NCI-H146 (cell line): ENCODE measurements at places on chromosomes 5 and 9.
A peak's percentile ranks its signal among the peaks of the same experiment; 100 is the strongest.

- no peak for DNase-seq
Observed at GRCh38 chr9:115808108-115808507, 345.5 kb upstream of the PAPPA start.

DNA sequence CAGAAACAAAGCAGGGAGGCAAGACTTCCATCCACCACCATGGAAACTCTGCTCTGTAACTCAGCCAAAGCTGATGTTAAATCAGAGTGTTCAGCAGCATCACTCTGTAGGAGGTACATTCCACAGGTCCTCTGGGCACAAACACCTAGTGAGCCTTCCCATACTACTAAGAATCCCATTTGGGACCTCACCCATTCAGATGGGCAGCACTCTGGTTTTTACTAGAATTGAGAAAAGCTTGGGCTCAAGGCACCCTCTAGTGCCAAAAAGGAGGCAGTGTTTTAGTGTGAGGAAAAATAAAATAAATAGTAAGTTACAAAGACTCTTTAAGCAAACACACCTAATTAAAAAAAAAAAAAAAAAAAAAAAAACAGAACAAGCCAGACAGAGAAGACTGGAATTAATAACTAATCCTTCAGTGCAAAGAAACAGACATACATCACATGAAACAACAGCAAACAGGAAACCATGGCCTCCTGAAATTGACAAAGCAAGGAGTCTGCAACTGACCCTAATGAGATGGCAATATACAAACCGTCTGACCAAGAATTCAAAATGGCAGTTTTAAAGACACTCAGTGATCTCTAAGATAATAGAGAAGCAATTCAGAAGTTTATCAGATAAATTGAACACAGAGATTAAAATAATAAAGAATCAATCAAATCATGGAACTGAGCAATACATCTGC is 159.5 kb downstream of the GNA14 start:
- DNase-seq = no peak

GRCh38 chr5:149455889-149456409 is 76.9 kb upstream of the IL17B start:
- no peak for DNase-seq

- DNase-seq = no peak
Observed at GRCh38 chr5:170439223-170439943, 50.2 kb upstream of the KCNMB1 start.

DNA sequence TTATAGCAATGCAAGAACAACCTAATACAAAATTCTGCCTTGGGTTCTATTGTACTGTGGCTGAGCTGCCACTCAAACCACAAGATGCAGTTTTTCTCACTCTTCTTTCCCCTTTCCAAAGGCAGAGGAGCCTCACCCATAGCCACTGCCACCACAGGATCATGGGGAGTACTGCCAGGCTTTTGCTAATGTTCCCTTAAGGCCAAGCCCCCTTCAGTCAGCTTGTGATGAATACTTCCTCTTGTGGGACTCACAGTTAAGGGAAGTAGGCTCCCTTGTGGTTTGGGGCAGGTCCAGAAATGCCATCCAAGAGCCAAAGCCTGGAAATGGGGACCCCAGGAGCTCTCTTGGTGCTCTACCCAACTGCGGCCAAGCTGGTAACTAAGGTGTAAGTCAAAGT is 258.7 kb downstream of the SPATA31D1 start:
- no peak for DNase-seq

DNA sequence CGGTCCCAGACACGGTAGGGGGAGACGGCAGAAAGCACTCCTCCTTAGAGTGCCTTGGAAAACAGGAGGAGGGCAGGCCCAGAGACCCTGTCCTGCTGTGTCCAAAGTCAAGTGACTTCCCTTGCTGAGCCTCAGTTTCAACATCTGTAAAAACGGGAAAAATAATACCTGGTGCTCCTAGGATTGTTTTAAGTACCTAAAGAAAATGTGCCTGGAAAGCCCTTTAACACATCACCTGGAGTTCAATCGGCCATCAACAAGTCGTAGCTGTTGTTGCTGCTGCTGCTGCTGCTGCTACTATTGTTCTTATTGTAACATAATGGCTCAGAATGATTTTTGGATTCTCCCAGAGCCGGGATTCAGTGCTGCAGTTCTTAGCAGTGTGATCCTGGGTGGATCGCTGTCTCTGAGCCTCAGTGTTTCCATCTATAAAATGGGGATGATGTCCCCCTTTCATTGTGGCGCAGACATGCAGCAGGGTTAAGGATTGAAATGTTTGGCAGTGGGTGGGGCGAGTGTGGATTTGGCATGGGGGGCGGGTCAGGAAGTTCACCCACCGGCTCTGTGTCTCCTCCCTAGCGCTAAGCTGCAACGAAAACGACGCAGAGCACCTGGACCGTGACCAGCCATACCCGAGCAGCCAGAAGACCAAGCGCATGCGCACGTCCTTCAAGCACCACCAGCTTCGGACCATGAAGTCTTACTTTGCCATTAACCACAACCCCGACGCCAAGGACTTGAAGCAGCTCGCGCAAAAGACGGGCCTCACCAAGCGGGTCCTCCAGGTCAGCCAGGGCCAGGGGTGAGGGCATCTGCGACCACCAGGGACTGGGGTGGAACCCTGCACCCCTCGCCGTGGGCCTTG is 9.2 kb downstream of the LHX2 start:
- DNase-seq = no peak

GRCh38 chr9:72827950-72828731 is 124.7 kb downstream of the ALDH1A1 start:
- DNase-seq = no peak

- no peak for DNase-seq
Observed at GRCh38 chr5:150618588-150619281, 21.7 kb upstream of the SYNPO start.

- no peak for DNase-seq
Observed at GRCh38 chr5:16934677-16935153, 1.4 kb downstream of the MYO10 start.

DNA sequence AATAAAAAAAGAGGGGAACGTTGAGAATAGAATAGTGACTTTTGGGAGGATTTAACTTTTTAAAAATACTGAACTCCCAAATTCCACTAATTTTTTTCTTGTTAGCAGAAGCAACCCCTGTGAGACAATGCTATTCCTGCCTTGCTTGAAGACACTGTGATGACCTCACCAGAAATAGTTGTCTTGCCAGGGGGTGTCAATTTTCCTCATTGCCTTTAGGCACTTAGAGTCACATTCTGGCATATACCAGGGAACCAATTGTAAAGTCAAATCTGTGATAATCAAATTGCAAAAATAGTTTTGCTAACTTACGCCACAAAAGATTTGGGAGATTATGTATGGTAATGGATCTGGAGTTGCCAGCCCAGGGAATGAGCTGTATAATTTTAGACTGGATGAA is 42.8 kb upstream of the RPS23 start:
- no peak for DNase-seq

GRCh38 chr9:116152390-116152789 is 1.2 kb upstream of the PAPPA start:
- DNase-seq = no peak

GRCh38 chr5:55911784-55912653 is 60.9 kb downstream of the IL31RA start:
- DNase-seq = no peak

DNA sequence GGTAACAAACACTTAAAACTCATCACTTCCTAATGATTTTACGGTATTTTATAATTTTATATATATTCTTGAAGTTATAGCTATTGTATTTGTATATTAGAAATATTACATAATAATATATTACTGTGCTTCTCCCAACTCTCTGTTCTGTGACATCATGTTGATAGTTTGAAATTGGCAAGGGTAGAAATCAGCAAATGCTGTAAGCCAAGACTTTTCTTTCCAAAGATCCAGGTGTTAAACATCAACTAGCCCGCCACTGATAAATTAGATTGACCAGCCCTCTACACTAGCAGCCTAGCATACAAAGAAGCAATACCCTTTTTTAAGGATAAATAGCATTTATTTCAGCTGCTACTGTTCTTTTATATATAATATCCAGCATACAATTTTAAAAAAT is 122.9 kb downstream of the PRELID2 start:
- no peak for DNase-seq

DNA sequence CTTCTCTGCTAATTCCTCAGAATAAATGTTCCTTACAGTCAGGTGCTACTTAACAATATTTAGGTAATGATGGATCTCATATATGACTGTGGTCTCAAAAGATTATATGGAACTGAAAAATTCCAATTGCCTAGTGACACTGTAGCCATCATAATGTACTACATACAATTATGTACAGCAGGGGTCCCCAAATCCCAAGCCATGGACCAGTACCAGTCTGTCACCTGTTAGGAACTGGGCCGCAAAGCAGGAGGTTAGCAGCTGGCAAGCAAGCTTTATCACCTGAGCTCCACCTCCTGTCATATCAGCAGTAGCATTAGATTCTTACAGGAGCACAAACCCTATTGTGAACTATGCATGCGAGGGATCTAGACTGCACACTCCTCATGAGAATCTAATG is 69.6 kb downstream of the NR2F1-AS1 start:
- DNase-seq = peak; percentile 37

GRCh38 chr9:93305497-93306020 is 121.6 kb downstream of the WNK2 start:
- DNase-seq = no peak

DNA sequence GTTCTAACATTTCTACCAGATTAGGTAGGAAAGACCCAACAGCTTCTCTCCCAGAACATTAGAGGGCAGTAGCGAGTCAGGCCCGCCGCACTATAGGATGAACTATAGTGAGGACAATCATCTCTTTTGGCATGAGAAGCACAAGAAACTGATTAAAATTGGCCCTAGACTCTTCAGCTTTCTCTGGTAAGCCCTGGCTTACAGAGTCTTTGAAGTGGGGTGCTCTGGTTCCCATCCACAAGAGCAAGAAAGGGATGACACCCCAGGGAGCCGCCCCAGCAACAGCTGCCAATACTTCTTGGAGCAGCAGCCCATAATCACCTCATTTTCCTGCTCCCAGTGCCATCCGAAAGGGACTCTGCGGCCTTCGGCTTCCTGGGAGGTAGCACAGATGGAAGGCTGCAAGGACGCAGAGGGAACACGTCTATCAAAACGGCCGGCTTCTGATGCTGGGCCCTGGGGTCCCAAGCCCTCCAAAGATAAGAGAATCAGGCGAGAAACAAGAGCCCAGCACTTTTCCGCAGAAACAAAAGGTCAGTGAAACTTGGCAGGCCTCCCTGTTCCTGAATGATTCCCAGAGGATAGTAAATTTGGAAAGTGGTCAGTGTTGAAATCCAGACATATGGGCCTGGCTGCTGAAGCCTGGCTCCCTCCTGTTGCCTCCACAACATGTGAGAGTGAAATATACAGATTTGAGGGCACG is 69.3 kb downstream of the HSD17B3 start:
- DNase-seq = no peak

DNA sequence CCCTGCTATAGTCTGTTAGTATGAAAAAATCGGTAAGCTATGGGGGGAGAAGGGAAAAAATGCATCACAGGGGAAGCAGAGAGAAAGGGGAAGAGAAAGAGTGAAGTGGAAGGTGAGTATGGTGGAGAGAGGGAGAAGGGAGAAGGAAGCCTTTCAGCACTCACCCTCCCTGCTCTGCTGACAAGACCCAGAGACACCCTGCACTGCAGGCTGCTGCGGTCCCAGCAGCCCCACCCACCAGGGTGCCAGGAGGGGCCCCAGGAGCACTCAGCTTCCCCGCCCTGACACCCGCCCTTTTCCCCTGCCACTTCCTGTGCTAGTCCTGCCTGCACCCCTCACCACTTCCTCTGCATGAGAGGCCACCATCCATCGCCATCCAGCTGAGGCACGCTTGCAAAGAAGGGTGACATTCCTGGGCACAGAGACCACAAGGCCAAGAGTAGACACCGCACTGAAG is 12.7 kb downstream of the STK10 start:
- DNase-seq = no peak

- no peak for DNase-seq
Observed at GRCh38 chr5:172696171-172696849, 55.2 kb downstream of the NEURL1B start.

DNA sequence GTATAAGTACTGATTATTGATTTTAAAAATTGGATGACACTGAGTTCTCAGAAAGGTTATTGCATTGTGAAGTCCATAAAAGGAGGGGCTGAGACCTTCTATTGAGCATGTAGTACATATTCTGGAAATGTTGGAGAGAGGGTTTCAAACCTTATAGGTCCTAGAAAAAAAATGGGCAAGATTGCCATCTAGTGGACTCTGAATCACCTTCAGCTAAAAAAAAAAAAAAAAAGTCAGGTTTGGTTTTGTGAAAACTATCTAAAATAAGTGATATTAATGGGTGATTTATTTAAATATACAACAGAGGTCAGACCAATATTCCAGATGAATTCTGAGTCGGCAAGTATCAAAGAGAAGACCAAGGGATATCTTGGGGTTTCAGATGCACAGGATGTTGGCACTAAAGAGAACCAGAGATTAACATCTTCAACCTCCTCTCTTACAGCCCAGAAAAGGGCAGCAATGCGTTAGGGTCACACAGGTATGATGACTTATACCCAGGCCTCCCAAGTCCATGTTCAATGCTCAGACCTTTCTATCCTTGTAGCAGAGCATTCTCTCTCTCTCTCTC is 109.8 kb upstream of the NMUR2 start:
- peak; percentile 32 for DNase-seq

GRCh38 chr5:138841531-138841930 is 33.6 kb downstream of the LRRTM2 start:
- no peak for DNase-seq

DNA sequence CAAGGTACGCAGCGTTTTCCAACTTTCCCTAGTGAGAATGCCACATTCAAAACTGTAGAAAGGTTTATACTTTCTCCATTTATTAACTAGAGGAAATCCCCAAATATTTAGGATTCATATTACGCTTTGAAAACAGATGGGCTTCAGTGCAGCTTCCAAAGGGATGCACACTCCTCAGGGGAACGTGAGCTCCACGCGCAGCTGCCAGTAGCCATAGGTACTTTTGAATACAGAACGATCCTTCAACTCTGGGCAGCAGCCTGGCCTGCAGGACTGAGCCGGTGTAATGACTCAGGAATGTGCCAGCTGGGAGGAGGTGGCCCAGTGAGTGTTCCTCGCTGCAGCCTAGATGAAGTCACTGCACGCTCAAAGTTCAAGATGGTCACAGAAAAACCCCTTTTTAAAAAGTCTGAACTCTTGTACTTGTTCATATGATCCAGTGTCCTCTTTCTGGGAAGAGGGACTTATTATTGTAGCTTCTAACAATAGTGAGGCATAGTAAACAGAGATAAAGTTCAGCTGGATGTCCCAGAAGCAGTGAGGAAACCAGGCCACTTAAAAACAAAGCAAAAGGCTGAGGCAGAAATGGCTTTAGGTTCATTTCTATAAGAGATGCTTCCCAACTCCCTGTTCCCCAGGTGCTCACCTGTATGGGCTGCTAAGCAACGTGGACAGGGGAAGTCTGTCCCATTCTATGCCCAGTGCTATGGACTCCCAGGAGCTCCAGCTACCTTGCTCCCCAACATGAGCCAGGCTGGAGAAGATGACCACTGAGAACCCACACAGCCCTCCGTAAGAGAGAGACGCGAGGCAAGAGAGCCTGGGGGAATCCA is 130.0 kb downstream of the LHFPL2 start:
- no peak for DNase-seq

GRCh38 chr5:150358261-150359095 is 981 bp downstream of the TCOF1 start:
- peak; percentile 22 for DNase-seq
